Activated B cell treated with CpG ODN at 0.5 μM for 24 hours (primary cell): ENCODE measurements at places on chromosomes 3 and 15. TPM values are rescaled to one million over a fixed set of nuclear protein-coding genes. Genes with fewer than 3 reads are reported as not detected.
A peak's percentile ranks its signal among the peaks of the same experiment; 100 is the strongest.

GRCh38 chr3:52473026-52473425 is 17.6 kb downstream of the NISCH start:
- peaks cover 77% of the 10 kb centered on the region for H3K36me3 ChIP-seq
- H3K27ac ChIP-seq = no peak overlapping the region
- no peak overlapping the region for H3K4me3 ChIP-seq
- DNase-seq = no peak
- H3K27me3 ChIP-seq = no peaks in the 10 kb centered on the region
- H3K4me1 ChIP-seq = no peaks in the 10 kb centered on the region

DNA sequence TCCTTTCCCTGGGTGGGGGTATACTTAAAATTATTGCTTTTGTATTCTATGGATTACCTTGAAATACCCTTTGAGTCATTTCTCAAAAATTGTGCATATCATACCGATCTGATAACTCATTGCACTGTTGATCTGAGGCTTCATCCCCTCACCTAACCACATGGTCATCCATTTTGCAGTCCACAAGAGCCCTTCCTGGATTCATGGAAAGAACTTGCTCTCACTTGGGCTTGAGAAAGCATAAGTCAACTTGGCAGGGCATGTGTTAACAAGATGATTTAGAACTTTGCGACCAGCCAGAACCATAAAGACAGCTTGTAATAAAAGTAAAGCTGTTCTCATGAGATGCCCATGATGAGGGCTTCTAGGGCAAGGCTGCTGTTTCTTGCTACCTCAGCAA is 22.2 kb downstream of the MME start:
- no peak overlapping the region for H3K27ac ChIP-seq
- no peaks in the 10 kb centered on the region for H3K4me1 ChIP-seq
- H3K4me3 ChIP-seq = no peak overlapping the region
- no peak for DNase-seq

DNA sequence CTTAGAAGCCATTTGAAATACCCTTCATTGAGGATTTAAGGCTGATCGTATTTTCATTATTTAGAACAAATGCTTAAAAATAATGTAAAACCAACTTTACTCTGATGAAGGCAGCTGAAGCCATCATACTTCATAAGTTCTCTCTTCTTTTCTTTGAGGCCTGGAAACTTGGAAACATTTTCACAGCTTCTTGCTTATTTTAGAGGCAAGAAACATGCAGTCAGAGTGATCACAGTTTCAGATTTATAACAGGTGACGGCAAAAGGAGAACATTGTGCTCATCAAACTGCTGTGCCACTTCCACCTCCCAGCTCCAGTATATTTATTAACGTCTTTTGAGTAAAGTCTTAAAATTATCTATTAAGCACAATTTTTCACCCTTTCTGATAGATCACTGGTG is 376.1 kb downstream of the PTPRG start:
- H3K4me1 ChIP-seq = no peaks in the 10 kb centered on the region
- no peak overlapping the region for H3K4me3 ChIP-seq
- no peak overlapping the region for H3K27ac ChIP-seq
- H3K36me3 ChIP-seq = no peaks in the 10 kb centered on the region
- no peak for DNase-seq

- H3K4me3 ChIP-seq = no peak overlapping the region
- no peak overlapping the region for H3K27ac ChIP-seq
- H3K36me3 ChIP-seq = no peaks in the 10 kb centered on the region
Observed at GRCh38 chr3:61803983-61804382, 242.6 kb downstream of the PTPRG start.

GRCh38 chr15:41881086-41881485 is 12.8 kb downstream of the SPTBN5 start:
- H3K36me3 ChIP-seq = no peaks in the 10 kb centered on the region
- peaks cover 15% of the 10 kb centered on the region for H3K4me1 ChIP-seq
- peak overlapping the region; percentile 20 for H3K4me3 ChIP-seq
- DNase-seq = no peak
- H3K27ac ChIP-seq = no peak overlapping the region

GRCh38 chr3:160434071-160434470 is 15.5 kb downstream of the TRIM59 start:
- peaks cover 67% of the 10 kb centered on the region for H3K36me3 ChIP-seq
- no peaks in the 10 kb centered on the region for H3K27me3 ChIP-seq
- H3K4me1 ChIP-seq = peaks cover 2% of the 10 kb centered on the region
- no peak overlapping the region for H3K4me3 ChIP-seq

- no peaks in the 10 kb centered on the region for H3K4me1 ChIP-seq
- no peaks in the 10 kb centered on the region for H3K27me3 ChIP-seq
- H3K4me3 ChIP-seq = no peak overlapping the region
- no peak overlapping the region for H3K27ac ChIP-seq
Observed at GRCh38 chr3:114846252-114846651, 300.8 kb downstream of the ZBTB20 start.

DNA sequence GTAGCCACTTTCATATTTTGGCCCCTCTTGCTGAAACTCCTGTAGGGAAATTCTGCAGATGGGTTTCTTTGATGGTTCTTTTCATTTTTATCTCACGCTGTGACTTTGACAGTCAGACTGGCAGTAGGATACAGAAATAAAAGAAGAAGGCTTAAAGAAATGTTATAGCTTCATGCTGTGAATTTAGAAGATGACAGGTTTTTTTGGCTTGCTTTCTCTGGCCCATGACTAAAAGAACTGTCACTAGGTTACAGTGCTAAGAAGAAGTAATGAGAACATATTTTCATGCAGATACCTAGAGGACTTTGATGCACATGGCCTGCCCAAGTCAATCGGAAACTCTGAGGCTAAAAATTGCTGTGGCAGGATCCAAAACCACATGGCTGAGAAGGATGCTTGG is 334.5 kb downstream of the EPHA6 start:
- no peak overlapping the region for H3K27ac ChIP-seq
- no peaks in the 10 kb centered on the region for H3K36me3 ChIP-seq
- no peaks in the 10 kb centered on the region for H3K27me3 ChIP-seq
- H3K4me3 ChIP-seq = no peak overlapping the region
- no peak for DNase-seq

GRCh38 chr15:56678571-56678970 is 54.7 kb downstream of the ZNF280D start:
- no peak for DNase-seq
- H3K27me3 ChIP-seq = no peaks in the 10 kb centered on the region
- H3K4me3 ChIP-seq = no peak overlapping the region

GRCh38 chr15:26841514-26841913 is 25.3 kb upstream of the GABRA5 start:
- H3K36me3 ChIP-seq = no peaks in the 10 kb centered on the region
- no peak overlapping the region for H3K27ac ChIP-seq
- no peak overlapping the region for H3K4me3 ChIP-seq
- H3K4me1 ChIP-seq = no peaks in the 10 kb centered on the region
- no peak for DNase-seq
- H3K27me3 ChIP-seq = no peaks in the 10 kb centered on the region

GRCh38 chr3:139527265-139527664 is 12.3 kb downstream of the RBP1 start:
- no peaks in the 10 kb centered on the region for H3K36me3 ChIP-seq
- H3K4me3 ChIP-seq = no peak overlapping the region
- H3K27me3 ChIP-seq = no peaks in the 10 kb centered on the region
- no peak for DNase-seq
- no peak overlapping the region for H3K27ac ChIP-seq
- no peaks in the 10 kb centered on the region for H3K4me1 ChIP-seq

DNA sequence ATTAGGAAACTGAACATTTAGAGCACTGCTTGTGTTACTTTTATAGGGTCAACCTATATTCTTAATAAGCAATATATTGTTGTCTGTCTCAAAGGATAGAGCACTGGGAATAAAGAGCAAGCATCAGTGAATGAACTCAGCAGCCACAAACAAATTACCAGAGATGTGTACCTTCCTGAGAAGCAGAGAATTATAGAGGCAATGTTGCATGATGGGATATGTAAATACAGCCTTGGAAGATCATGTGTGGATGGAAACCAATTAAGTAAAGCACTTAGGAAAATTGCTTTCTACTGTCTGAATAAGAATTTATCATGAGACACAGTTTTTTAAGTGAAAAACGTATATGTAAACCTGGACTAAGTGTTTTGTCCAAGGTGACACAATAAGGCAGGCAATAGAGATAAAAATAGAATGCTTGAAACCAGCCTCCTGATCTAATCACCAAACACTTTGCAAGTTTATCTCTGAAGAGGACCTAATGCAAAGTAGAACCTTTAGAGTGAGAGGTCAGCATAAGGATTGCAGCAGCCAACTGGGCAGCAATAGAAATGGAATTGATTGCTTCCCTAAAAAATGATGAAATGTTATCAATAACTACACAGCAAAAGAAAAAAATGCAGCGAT is 848.0 kb downstream of the TUSC7 start:
- no peaks in the 10 kb centered on the region for H3K36me3 ChIP-seq
- H3K4me1 ChIP-seq = no peaks in the 10 kb centered on the region
- DNase-seq = no peak
- no peaks in the 10 kb centered on the region for H3K27me3 ChIP-seq
- H3K27ac ChIP-seq = no peak overlapping the region

- no peak for DNase-seq
- peaks cover 4% of the 10 kb centered on the region for H3K27me3 ChIP-seq
- H3K27ac ChIP-seq = no peak overlapping the region
- no peaks in the 10 kb centered on the region for H3K4me1 ChIP-seq
- no peak overlapping the region for H3K4me3 ChIP-seq
Observed at GRCh38 chr3:141779667-141780066, 16.5 kb downstream of the GRK7 start.

DNA sequence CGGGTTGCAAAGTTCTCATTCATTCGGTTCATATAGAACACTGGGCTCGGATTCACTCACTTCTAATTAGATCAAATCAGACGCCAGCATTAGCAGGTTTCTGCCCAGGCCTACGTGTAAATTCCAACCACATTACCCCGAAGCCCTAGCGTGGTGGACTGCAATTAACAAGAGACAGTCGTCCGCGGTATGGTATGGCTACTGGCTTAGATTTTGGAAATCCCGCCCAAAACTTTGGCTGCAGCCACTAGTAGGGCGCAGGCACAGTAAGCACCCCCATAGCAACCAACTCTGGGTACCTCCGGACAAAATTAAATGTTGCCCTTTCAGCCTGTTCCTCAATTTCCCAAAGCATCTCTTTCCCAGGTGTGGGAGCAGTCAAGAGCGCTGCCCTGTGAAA is 771 bp downstream of the RARRES1 start:
- H3K4me3 ChIP-seq = peak overlapping the region; percentile 71
- H3K27me3 ChIP-seq = no peaks in the 10 kb centered on the region
- peaks cover 19% of the 10 kb centered on the region for H3K4me1 ChIP-seq
- H3K27ac ChIP-seq = no peak overlapping the region

DNA sequence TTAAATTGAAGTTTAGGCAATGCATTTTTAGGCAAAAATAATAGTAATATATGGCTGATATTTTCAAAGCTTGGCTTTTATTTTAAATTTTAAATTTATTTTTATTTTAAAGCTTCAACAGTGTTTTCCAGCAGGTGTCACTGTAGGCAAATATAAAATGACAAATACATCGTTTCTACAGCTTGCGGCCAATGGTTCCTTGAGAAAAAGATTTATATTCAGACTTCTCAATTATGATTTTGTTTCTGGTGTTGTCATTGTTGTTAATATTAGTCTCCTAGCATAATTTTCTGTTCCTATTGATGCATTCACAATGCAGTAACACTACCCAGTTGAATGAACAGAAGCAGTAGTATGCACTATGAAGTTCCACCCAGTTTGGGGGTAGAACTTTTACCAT is 220.7 kb upstream of the DNAJC19 start:
- peaks cover 6% of the 10 kb centered on the region for H3K27me3 ChIP-seq
- H3K4me1 ChIP-seq = no peaks in the 10 kb centered on the region
- no peaks in the 10 kb centered on the region for H3K36me3 ChIP-seq
- H3K4me3 ChIP-seq = no peak overlapping the region
- no peak overlapping the region for H3K27ac ChIP-seq

DNA sequence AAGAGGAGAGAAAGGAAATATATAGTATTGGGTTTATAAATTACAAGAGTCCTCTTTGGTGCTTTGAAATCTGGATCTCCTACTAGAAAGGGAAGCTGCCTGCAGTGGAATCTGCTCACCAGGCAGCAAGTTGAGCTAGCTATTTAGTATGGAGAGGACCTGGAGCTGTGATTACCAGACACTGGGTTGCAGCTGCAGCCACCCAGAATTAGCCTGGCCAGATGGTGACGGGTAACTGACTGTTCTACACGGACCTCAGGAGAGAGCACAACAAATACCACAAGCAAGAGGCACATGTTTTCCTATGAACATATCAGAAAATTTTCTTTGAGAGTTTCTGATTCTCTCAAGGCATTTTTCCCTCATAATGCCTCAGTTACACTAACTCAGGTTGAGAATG is 46.5 kb downstream of the SYNPR start:
- H3K4me1 ChIP-seq = no peaks in the 10 kb centered on the region
- no peaks in the 10 kb centered on the region for H3K36me3 ChIP-seq
- H3K4me3 ChIP-seq = no peak overlapping the region
- H3K27ac ChIP-seq = no peak overlapping the region
- H3K27me3 ChIP-seq = peaks cover 3% of the 10 kb centered on the region

GRCh38 chr15:40006646-40007045 is 32.3 kb downstream of the SRP14 start:
- no peak for DNase-seq
- H3K27ac ChIP-seq = no peak overlapping the region
- H3K36me3 ChIP-seq = peaks cover 66% of the 10 kb centered on the region
- no peaks in the 10 kb centered on the region for H3K27me3 ChIP-seq
- no peak overlapping the region for H3K4me3 ChIP-seq
- H3K4me1 ChIP-seq = no peaks in the 10 kb centered on the region

DNA sequence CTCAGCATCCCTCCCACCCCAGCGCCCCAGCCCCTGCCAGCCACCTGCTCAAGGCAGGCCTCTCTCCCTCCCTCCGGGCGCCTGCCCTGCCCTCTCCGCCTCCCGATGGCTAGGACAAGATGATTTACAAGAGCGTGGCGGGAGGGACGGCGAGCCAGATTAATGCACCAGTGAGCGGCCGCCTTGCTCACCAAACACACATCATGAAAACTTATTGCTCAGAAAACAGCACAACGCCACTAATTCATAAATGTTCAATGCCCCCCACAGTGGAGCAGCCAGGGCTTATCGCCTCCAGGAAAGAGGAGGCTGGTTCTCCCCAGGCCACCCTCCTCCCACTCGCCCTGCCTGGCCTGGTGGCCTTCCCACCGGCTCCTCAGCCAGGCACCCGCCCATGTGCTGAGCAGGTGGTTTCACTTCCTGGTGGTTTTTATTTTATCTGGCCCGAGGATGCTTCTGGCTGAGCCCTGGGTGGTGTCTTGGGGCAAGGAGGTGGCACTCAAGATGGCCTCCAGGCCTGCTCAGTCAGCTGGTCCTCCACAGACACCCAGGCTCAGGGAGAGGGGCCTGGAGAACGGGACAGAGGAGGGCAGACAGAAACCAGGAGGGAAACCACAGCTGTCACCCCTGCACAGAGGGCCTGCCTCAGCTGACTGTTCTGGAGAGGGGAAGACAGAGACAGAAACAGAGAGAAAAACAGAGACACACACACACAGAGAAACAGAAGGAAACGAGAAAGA is 284.9 kb downstream of the UACA start:
- H3K27me3 ChIP-seq = peaks cover 4% of the 10 kb centered on the region
- H3K36me3 ChIP-seq = no peaks in the 10 kb centered on the region
- DNase-seq = no peak

- no peak overlapping the region for H3K27ac ChIP-seq
- H3K27me3 ChIP-seq = peaks cover 24% of the 10 kb centered on the region
Observed at GRCh38 chr15:91307601-91308000, 207.5 kb downstream of the SV2B start.

GRCh38 chr3:100198579-100199269 is 62.1 kb upstream of the TBC1D23 start:
- no peaks in the 10 kb centered on the region for H3K27me3 ChIP-seq
- no peaks in the 10 kb centered on the region for H3K36me3 ChIP-seq
- H3K4me3 ChIP-seq = no peak overlapping the region
- no peak overlapping the region for H3K27ac ChIP-seq
- DNase-seq = no peak

The ANKRD34C gene
- not detected in 2 replicates for total RNA-seq

The TMEM212 gene
- total RNA-seq = not detected in 2 replicates

The WNT5A gene
- total RNA-seq = not detected in 2 replicates

The CAMP gene
- 0.29 TPM in 1 of 2 replicates, not detected in the other for total RNA-seq

The ADCY5 gene
- total RNA-seq = not detected in 2 replicates

The SCN10A gene
- not detected in 2 replicates for total RNA-seq

The GOLGA8R gene
- total RNA-seq = 1.3 and 2.3 TPM in 2 replicates
